Endothelial cell of umbilical vein (primary cell): ENCODE measurements at places on chromosomes 6 and 20.

DNA sequence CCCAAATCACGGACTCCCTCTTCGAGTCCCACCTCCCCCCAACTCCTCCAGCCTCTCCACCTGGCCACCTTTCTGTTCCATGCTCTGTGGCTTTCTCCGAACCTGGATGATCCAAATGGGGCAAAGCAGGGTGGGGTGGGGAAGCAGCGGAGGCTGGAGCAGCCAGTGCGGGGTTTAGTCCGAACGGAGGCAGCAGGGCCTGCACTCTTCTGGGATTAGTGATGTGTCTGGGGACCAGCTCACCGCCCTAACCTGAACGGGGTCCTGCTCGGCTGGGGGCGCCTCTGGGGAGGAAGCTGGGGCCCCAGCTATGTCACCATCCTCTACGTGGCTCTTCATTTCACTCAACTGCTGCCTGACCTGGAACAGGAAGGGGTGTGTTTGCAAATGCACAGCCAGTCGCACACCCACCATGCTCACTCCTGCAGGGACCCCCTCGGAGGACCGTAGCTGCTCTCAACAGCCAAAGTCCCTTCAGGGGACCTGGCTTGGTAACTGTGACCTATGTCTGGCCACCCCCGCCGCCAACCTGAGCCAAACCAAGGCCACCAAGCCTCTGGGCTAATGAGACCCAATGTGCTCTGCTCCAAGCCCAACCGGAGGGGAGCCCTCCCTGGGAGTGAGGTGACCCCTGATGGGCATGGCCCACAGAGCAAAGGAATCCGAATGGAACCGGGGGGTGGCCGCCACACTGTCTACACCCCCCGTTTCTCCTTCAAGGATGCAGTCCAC lies 46.8 kb downstream of the DSTN start:
- no peak for DNase-seq

DNA sequence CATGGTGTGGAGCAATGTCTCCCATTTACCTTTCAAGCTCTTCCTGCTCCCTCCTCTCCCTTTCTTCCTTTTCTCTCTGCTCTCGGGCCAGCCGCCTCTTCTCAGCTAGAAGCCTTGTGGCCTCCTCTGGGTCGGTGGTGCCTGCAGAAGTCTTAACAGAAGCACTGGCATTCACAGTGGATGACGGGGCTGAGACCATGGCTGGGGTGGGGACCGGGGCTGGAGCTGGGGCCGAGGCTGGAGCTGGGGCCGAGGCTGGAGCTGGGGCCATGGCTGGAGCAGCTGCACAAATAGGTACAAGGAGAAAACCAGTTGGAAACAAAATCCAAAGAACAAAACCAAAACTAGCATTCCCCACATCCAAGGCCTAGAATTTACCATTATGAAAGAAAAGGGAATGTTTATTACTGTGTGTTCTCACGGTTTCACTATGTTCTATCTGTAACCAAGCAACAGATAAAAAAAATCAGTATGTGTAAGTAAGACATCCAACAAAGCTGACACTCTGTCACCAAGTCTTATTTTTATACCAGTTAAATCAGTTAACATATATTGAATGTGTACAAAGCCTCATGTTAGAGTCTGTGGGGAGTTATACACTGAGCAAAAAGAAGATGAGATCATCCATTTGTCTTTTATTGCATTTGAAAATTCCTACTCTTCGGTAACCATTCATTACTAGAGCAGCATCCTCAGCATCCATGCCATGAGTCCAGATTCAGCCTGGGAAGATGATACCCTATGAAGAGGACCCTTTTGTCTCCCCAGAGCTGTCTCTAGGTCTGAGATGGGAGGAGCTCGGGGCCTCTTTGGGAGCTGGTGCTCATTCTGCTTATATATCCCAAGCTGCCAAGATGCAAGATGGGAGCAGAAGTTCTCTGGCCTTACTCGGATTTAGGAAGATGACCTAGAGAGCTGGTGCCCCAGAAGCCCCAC lies 73.0 kb upstream of the BCLAF1 start:
- DNase-seq: no peak

DNA sequence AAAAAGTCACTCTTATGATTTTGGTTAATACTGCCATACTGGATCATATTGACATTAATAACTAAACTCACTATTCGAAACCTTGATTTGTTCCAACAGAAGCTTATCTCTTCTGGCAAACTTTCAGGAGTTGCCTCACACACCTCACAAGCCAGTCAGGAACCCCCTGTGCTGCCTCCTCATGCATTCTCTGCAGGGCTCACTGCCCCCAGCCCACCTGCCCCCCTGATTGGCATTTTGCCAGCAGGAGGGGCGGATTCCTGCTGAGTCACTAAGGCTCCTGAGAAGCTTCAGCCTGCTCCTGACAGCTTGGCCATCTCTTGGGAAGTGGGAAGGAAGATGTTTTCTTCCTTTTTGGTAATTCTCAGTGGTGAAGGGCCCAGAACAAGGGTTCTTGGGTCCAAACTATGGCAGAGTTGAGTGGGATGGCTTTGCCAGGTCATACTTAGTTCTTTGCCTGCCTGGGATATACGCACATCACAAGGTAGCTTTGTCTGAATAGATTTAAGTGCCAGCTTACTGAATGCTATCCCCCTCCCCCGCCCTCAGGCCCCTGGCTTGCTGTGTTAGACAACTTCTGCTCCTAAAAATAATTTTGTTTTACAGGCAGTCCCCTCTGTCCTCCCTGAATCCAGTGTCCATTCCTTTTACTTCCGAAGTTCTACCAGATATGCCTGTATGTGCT lies 31.4 kb downstream of the SLC35F1 start:
- no peak for DNase-seq

GRCh38 chr6:144343701-144344428 lies 58.7 kb downstream of the UTRN start:
- peak; percentile 88 for DNase-seq

DNA sequence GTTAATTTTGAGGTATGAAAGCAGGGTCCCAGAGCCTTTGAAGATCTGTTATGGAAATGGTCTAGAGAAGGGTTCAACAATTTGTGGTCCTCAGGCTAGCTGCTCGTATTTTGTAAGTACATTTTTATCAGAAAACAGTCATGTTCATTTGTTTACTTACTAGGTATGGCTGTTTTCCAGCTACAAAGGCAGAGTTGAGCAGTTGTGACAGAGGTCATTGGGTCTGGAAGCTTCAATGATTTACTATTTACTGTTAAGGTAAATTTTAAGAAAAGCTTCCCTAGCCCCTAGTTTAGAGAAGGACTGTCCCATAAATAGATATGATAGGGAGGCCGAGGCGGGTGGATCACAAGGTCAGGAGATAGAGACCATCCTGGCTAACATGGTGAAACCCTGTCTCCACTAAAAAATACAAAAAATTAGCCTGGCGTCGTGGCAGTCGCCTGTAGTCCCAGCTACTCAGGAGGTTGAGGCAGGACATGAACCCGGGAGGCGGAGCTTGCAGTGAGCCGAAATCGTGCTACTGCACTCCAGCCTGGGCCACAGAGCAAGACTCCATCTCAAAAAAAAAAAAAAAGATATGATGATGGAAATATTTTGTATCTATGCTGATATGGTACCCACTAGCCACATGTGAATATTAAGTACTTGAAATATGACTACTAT lies 538.4 kb upstream of the CITED2 start:
- no peak for DNase-seq

DNA sequence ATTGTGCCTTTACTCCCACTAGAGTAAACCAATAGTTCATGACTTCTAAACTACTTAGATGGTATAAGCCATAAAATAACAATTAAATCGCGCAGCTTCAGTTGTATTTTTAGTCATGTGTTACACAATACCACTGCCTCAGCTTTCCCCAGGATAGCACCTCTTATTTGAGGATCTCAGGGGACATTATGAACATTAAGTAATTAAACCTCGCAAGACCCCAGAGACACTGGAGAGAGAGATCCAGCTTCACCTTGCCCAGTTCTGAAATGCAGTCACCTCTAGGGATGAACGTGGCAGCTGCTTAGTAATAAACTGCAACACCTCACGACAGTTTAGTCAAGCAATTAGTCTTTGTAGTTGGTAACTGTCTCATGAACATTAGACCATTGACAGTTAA lies 87.1 kb downstream of the CFAP61 start:
- no peak for DNase-seq

DNA sequence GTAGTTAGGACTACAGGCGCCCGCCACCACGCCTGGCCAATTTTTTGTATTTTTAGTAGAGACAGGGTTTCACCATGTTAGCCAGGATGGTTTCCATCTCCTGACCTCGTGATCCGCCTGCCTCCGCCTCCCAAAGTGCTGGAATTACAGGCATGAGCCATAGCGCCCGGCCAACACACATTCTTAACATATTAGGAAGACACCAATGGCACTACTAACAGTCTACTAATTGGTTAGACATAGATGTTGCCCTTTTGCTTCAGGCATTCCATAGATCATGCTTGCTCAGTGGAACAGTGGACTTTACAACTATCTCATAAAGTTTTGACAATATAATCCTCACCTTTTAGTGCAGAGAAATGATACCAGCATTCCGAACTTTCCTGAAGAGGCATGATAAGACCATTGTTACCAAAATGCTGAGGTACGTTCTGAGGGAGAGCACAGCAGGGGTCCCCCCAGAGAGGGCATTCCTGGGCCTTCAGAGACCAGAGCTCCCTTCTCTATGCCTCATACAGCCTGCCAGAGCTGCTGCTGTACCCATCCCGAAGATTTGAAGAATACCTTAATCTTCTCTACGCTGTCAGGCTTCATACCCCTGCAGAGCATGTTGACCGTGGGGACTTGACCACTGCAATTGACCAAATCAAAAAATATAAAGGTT lies 89.4 kb downstream of the ECT2L start:
- DNase-seq: no peak

DNA sequence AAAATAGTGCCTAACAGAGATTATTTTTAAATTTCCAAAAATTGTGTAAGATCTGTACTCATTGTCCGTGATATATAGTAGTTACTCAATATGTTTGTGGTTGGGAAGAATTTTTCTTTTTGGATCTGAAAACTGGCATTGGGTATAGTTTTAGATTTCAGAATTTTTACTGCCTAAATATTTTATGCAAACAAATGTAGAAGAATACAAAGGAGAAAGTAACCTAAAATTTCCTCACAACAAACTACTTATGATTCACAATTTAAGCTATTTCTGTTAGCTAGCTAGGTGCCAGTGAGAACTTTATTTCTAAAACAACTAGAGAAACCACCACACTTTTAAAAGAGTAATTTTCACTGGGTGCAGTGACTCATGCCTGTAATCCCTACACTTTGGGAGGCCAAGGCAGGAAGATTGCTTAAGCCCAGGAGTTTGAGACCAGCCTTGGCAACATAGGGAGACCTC lies 38.8 kb downstream of the SESN1 start:
- no peak for DNase-seq

DNA sequence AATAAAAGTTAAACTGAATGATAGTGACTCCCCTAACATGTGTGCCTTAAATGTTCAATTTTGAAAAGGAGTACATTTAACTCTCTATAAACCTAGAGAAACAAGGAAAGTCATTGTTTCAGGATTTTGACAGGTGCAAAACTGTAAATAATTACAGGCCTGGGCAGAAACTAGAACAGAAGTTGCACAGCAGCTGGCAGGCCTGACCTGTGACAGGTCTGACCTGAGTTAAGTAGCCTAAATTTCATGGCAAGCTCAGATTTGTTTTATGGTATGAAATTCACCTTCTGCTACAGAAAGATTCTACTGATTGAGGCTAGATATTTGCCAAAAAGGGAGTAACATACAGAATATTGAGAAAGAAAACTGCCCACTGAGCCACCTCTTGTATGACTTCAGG lies 166.1 kb downstream of the CDKAL1 start:
- DNase-seq: no peak

DNA sequence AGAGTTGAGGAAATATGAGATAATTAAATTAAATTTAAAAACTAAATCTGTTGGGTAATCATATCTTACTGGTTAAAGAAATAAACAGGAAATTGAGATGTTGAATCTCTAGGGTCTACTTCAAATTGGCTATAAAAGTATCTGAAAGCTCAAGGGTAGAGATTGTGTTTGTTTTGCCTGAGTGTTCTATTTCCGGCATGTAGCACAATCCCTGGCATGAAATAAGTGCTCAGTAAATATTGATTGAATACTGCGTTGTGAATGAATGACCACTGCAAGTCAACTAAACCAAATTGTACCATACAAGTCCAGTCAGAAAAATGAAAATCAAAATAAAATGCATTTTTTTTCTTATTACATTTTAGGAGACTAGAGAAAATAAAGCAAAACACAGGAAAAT lies 709.8 kb downstream of the EPM2A start:
- no peak for DNase-seq

DNA sequence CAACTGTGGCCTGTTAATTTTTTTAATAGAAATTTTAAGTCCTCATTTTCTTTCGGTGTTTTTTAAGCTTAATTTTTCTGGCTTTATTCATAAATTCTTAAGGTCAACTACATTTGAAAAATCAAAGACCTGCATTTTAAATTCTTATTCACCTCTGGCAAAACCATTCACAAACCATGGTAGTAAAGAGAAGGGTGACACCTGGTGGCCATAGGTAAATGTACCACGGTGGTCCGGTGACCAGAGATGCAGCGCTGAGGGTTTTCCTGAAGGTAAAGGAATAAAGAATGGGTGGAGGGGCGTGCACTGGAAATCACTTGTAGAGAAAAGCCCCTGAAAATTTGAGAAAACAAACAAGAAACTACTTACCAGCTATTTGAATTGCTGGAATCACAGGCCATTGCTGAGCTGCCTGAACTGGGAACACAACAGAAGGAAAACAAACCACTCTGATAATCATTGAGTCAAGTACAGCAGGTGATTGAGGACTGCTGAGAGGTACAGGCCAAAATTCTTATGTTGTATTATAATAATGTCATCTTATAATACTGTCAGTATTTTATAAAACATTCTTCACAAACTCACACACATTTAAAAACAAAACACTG lies 10.1 kb downstream of the HFE start:
- DNase-seq: peak; percentile 66

- DNase-seq: no peak
Measured at GRCh38 chr20:6882561-6883291, 115.2 kb downstream of the BMP2 start.

GRCh38 chr20:25218492-25218891 lies 23.0 kb downstream of the ENTPD6 start:
- no peak for DNase-seq

DNA sequence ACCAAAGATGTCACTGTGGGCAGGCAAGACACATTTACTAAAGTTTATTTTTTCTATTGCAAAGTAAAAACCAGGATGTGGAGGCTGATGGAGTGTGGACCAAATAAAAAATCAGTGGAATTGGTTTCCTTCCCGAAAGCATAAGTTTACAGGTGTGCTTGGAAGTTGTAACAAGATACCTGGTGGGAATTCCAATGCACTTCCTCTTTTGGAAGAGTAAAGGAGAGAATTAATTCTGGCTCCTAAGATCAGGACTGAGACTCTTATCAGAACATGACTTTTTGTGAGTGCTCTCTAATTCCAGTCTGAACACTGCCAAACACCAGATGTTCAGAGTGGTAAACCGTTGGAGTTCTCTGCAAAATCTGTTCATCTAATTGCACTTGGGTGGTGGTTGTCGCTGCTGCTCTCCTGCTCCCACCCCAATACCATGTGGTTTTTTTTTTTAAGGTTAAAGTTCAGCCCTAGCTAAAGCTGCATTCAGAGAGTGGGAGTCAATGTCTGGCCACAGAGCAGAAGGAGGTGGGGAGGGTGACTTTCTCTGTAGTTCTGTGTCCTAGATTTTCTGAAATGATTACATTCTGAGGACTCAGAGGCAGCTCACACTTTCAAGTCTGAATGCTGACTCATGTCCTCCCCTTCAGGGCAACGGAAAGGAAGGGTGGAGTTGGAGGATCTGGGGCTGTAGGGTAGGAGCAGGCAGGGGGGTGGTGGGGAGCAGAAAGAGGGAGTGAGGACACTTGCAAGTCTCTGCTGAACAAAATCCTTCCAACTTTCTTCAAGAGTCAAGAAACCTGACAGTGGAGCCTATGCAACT lies 275.8 kb upstream of the PRDM1 start:
- DNase-seq: peak; percentile 43
